ENCODE measurements at places on chromosomes 1 and 21. TPM values are rescaled to one million over a fixed set of nuclear protein-coding genes. Genes with fewer than 3 reads are reported as not detected.

The FTCD gene
- 0.41 TPM for total RNA-seq

The NBPF20 gene
- 0.25 TPM for total RNA-seq

The CFHR5 gene
- not detected for total RNA-seq

DNA sequence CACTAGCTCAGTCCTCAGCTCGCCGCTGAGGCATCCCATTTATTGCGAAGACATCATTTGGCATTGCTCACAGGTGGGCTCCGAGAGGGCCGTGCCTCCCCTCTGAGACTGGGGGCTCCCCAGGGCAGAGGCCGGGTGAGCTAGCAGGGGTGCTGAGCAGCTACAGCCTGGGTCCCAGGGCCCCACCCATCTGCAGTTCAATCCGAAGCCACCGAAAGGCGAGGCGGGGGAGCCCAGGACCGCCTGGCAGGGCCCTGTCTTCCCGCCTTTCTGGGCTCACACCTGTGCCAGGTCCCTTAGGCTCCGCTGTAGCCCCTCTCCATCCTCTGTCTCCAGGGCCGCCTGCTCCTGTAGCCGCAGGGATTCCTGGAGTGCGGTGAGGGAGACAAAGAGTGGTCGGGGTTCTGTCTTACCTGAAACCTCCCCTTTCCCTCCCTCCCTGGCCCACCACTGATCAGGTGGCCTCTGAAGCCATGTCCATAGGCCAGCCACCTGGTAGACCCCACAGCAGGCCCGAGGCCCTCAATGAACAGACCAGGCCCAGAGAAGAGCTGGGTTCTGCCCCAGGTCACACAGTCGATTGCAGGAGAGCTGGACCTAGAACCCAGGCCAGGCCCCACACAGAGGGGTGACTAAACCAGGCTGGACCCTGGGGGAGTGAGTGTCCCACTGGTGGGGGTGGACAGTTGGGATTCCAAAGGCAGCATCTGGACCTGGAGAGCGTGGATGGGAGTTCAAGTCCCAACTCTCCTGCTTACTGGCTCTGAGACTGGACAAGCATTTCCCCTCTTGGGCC lies 18.1 kb upstream of the NBPF1 start:
- no peak for DNase-seq

- DNase-seq = peak; percentile 53
These were observed 159.5 kb downstream of the LTN1 start for GRCh38 chr21:28833182-28833581.

DNA sequence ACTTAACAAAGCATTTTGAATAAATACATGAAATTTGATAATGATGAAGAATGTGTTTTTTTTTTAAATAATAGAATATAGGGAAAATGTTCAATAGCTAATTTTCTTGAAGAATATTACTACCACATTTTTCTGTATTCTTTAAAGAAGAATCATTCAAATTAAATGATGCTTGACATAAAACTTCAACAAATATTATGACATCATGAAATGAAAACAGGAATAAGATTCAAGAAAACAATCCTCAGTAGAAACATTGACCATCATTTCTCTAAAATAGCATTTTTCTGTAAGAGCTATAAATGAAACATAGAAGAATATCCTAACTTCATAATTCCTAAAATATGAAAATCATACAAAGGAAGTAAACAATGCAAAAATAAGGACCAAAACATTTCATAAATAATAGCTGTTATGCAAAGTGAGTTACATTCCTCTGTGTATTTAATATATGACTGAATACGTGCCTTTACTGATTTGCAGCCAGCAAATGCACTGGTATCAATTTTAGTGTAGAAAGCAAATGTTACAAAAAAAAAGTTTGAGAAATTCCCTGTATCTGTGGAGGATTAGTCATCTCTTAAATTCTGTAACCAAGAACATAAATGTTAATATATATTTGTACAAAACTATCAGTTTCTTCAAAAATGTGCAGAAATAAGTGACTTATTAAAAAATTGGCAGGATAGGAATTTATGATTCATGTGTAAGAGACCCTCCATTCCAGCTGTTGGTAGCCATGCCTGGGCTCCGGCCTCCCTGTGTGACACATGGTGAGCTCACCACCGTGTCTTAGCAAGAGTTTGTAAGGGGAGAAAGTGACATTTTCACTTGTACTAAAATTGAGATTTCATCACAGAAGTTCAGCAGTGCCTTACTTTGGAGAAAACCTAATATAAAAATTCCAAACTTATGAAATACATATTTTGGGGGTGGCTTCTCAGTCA lies 15.0 kb upstream of the PTPN14 start:
- no peak for DNase-seq

- no peak for DNase-seq
These were observed 19.8 kb downstream of the KMO start for GRCh38 chr1:241551759-241552638.

DNA sequence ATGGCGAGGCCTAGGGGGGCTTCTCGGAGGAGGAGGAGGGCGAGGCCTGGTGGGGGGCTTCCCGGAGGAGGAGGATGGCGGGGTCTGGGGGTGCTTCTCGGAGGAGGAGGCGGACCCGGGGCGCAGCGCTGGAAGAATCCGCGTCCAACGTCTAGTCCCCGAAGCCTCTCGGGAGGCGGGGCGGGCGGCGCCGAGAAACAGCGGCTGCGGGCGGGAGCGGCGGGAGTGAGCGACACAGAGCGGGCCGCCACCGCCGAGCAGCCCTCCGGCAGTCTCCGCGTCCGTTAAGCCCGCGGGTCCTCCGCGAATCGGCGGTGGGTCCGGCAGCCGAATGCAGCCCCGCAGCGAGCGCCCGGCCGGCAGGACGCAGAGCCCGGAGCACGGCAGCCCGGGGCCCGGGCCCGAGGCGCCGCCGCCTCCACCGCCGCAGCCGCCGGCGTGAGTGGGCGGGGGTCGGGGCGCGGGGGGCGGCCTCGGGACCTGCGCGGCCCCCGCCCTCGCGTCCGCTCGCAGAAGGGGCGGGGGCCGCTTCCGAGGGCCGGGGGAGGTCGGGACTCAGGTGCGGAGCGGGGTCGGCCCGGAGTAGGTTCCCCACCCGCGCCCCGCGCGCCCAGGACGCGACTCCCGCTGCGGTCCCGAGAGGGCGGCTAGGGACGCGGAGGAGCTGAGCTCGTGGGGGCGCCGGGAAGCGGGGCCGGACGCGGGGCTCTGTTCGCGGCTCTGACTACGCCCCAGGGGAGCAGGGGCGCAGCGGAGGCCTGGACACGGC lies at the start of gene KLHL17:
Gene KLHL17, plus strand, starts transcription at position 222 of the 769 bp plus-strand sequence. Its CDS starts 110 bp downstream, at position 332.
- peak; percentile 60 for DNase-seq

- no peak for DNase-seq
These were observed 2.2 kb downstream of the SPATA6 start for GRCh38 chr1:48469616-48470480.

DNA sequence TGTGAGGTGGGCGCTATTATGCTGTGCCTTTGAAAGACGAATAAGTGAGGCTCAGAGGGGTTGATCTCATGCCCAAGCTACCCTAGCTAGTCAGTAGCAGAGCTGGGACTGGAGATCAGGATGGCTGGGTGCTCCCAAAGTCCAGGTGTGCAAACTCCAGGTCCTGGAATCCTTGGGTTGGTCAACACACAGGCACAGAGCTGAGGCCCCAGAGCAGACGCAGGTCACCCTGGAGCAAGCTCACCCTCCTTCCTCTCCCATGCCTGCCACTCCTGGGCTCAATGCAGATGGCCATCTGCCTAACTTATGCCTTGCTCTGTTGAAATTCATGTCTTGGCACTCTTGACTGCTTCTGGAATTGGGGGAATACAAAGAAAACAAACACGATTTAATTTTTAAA lies 587.2 kb downstream of the PTPRU start:
- no peak for DNase-seq

- DNase-seq = no peak
These were observed 4.2 kb downstream of the WDR3 start for GRCh38 chr1:117933769-117934168.

DNA sequence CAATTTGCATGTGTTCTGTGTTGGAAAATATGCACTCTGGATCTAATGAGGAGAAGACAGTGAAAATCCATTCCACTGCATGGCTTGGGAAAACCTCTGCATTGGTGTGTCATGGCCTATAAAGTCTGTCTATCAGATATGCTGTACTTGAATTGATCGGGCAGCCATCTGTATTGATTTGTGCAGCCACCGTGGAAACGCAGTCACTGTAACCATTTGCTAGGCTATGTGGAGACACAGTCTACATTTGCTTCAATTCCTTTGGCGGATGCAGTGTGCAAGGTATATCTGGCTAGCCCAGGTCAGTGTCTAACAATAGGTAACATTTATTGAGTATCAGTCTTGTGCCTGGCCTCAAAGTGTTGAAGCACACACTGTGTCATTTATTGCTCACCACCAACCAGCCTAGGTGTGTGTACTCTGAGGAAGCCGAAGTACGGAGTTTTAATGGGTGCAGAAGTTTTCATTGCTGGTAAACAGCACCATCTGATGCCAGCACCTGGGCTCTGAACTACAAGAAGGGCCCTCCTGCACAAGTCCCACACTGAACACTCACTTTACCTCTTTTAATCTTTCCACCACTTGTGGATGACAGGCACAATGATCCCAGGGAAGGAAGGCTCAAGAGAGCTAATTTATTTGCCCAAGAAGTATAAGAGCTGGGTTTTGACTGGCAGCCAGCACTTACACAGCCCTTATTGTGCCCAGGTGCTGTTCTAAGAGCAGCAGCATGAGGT lies 83.4 kb downstream of the DAB1 start:
- no peak for DNase-seq

DNA sequence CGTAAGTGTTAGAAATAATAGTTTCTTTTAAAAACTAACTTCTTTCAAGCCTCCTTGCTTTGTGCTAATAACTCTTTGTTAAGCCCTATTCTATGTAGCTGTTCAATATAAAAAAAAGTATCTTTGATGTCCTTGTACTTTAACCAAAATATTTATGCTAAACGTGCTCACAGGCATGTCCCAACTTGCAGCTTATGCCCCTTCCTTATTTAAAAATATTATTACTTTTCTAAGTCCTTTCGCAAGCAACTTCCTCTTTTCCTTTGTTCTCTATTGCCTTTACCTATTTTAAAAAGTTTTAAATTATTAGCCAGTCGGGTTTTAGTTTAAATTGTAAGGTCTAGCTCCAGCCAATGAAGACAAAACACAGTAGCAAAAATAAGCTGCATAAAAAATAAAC lies 43.4 kb upstream of the NBPF3 start:
- no peak for DNase-seq

DNA sequence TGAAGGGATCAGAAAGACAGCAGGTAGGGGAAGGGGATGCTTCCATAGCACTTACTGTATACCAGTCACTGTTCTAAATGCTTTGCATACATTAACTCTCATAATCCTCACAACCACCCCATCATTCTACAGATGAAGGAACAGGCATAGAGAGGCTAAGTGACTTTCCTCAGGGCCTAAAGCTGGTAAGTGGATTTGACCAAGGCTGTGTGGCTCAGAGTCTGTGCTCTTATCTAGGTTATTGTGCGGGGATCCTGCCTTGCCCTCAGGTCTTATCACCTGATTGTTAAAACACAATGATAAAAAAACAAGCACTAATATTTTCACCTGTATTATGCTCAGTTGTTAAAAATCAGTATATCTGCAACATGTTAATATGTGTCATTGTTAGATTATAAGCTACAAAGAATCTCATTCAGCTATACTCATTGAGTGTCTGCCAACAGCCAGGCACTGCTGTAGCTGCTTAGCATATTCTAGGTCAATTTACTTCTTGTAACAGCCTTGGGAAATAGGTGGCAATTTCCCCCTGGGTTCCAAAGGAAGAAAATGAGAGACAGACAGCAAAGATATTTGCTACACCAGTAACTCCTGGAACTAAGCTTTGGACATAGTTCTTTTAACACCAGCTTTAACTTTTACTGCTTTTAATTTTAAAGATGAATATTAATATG lies 38.6 kb upstream of the RBM15 start:
- no peak for DNase-seq

DNA sequence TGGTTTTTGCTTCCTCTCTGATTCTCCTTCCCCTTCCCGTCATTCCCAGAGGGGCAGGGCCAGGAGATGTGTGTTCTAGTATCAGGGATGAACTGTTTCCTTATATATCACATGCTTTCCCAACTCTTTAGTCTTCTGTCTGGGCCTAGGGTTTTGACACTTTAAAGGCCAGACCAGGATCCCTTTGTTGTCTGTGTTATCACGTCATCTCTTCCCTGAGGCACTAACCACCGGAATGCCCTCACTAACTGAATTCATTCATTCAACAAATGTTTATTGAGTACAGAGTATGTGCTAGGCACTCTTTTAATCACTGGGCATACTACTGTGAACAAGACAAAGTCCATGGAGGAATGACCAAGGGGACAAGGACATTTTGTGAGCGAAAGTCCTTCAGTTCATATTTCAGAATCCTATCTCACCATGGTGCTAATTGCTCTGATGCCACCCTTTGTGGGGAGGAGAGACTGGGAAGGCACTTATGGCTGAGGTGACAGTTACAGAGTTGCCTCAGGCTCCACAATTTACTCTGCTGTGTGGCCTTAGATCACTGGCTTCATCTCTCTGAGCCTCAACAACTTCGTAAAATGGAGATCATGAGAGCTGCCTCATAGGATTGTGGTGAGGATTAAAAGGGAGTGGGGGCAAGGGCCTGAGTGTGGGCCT lies 12.0 kb upstream of the ZNF362 start:
- DNase-seq = peak; percentile 58

- no peak for DNase-seq
These were observed 119.6 kb downstream of the HUNK start for GRCh38 chr21:31992391-31992790.

Measured in H4 (cell line).